ENCODE measurements at places on chromosomes 4 and X.

DNA sequence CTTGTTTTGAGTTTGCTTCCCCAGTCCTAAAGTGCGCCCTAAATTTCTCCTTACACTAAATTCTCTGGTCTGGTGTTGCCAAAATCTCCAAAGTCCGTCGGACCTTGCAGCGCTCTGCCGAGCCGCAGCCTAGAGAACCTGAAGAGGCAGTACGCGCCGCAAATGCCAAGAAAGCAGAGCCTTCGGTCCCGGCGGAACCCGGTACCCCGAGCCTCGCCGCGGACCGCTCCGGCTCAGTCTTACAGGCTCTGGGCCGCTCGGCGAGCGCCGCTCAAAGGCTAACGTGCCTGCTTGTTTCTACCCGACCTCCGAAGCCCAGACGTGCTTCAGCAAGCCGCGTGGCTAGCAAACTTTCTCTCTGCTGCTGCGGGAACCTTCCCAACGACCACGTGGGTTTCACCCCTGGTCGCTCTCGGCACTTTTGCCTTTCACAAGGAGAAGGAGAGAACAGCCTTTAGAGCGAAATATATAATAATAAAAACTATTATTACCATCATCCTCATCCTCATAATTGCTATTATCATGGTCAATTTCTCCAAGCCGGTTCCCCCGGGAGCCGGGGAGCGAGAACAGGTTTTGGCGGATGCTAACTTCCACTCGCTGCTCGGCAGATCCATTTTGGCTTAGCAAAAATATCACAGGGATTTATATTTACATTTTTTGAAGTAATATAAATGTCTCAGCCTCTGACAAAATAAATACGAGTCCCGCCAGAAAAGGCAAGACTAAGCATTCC is 2.2 kb upstream of the HTR2C start:
- no peak for DNase-seq

DNA sequence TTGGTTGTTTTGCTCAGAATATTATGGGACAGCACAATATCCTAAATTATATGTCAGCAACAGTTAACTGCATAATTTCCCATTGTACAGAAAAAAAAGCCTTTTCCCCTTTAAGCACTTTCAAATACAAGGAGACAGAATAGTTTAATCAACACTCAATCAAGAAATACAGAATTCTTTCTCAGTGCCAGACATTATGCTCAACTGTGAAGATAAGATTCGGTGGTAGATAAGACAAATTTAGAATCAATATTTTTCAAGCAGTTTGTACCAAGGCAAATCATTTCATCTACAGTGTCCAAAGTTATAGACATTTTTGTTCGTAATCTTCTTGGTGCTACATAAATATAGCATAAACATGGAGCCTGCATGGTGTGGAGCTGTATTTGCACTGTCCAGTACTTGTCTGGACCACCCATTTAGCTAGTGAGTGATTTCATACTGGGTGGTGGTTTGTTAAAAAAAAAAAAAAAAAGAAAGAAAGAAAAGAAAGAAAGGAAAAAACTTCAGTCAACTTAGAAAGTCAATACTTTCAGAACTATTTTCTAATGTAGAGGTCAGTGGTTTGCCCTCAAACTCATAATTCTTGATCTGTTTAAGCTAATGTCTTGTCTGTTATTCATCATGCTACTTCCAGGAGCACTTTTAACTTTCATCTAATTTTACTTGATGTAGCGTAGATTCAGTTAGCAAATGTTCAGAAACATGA is 522.9 kb downstream of the FAT4 start:
- no peak for DNase-seq

DNA sequence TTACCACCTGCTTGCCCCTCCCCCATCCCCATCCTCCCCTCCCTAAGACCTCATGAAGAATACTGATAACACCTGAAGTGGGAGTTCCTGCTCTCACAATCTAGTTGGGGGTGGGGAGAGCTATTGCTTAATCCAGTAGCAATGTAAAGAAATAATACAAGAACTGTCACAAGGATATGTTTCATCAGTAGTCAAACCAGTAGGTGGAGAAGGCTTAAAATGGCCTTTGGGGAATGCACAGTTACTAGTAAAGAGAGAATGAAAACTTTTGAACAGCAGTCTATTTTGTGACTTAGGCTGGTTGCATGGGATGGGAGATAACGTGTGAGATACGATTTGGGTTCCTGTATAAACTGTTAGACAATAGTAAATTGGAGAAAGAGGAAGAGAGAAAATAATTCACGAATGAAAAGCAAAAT is 6.0 kb downstream of the GALNT7 start:
- DNase-seq, result no peak

DNA sequence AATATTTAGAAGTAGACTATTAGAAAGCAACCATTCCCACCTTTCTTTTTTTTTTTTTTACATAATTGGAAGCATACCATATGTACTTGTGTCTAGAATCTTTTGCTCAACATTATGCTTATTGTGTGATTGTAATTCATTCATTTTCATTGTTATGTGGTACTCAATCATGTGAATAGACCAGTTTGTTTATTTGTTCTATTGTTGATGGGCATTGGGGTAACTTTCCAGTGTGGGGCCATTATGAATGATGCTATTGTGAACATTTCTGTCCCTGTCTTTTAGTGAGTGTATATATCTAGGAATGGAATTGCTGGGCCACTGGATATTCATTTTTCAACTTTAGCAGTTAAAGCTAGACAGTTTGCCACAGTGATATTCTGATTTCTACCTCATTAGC is 62.5 kb upstream of the MCUB start:
- no peak for DNase-seq

DNA sequence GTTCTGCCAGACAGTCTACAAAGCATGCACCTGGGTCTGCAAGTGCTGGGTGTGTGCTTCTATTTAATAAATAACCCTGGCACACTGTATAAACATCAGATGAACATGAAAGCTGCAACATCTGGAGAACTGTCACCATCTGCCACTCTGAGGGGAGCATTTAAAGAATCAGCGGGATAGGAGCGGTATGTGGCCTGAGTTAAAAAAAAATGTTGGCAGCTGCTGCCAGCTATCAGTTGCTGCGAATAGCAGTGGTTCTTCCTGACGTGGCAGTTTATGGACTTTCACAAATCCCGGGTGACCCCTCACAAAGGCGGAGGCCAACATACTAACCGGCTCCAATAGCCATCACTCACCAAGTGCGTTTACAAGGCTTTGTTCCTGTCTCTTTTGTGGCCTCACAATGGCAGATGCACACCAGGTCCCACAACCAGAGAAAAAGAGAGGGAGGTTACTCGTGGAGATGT is 95.1 kb downstream of the RASL11B start:
- peak; percentile 51 for DNase-seq

DNA sequence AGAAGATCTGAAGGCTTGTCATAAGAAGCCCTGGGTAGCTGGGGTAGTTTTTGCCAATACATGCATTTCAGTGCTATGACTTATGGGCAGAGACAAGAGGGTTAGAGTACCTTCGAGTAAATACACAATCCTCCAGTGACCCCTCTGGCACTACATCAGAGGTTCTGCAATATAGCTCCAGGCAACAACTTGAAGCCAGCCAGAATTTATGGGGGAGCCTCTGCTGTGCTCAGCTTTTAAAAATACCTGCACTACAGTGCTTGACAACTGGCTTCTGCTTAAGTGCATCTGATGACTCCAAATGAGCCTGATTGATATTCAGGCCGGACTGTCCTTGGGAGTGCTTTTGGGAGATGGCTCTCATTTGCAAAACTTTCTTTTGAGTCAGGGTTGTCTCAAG is 44.9 kb upstream of the SMAD1 start:
- no peak for DNase-seq

Data from fibroblast of mammary gland (primary cell).